Stimulated activated CD8-positive, alpha-beta memory T cell treated with anti-CD3 and anti-CD28 coated beads, Interleukin-4, amount 100 ng/mL, for 1 hour (primary cell): ENCODE measurements at places on chromosomes 13 and 19.

GRCh38 chr13:71758828-71759227, 108.2 kb downstream of the DACH1 start:
- DNase-seq = no peak

DNA sequence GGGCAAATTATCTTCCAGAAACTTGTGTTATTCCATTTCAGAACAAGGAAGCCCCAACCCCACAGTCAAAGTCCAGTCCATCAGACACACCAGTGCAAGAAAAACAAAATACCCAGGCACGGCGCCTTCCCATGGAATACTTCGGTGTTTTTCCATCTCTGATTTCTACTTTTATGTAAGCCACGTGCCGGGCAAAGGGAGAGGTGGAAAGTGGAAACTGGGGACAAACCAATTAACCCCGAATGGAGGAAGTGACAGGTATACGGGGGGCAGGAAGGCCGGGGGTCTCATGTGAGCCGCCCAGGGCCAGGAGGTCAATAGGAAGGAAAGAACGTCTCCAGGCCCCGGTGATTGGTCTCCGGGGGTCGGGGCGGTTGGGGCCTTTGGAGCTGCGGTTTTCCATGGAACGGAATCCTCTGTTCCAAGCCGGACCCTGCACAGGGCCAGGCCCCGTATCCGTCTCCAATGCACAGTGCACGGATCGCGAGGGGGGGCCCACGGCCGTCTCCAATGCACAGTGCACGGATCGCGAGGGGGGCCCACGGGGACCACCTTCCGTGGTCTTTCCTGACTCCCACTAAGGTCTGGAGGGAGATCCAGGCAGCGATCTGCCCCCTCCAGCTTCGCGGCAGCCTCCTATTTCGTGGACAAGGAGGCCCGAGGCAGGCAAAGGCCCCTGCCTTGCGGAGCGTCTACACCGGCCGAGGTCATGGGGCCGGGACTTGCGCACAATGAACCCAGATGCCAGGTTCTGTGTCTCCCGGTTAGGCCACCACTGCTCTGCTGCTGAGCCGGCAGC, 79.7 kb downstream of the GADD45B start:
- DNase-seq = no peak

DNA sequence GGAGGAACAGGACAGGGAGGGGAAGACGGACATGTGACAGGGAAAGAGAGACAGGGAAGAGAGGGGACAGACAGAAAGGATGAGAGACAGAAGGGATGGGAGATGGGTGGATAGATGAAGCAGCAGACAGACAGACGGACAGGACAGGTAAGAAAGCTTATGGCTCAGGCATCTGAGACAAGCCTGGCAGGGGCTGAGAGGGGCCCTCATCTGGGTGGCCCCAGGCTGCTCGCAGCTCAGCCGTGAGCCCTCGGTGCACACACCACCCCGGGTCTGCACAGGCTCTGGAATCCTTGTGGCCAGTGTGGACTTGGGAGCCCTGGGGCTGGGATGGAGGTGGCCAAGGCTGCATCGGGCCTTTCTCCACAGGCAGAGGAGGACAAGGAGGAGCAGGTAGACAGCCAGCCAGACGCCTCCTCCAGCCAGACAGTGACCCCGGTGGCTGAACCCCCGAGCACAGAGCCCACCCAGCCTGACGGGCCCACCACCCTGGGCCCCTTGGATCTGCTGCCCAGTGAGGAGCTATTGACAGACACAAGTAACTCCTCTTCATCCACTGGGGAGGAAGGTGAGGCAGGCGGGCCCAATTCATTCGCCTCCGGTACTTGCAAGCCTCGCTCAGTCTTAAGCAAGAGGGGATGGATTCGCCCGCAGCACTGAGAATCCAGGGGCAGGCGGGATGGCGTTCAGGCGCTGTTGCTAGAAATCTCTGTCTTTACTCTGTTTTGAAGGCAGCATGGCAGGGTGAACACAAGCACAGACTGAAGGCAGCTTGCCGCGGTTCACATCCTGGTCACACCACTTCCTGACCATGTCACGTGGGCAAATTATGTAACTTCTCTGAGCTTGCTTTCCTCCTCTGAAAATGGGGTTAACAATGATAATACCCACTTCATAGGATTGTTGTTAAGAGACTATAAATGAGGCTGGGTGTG, 14.0 kb downstream of the GRAMD1A start:
- DNase-seq = no peak

DNA sequence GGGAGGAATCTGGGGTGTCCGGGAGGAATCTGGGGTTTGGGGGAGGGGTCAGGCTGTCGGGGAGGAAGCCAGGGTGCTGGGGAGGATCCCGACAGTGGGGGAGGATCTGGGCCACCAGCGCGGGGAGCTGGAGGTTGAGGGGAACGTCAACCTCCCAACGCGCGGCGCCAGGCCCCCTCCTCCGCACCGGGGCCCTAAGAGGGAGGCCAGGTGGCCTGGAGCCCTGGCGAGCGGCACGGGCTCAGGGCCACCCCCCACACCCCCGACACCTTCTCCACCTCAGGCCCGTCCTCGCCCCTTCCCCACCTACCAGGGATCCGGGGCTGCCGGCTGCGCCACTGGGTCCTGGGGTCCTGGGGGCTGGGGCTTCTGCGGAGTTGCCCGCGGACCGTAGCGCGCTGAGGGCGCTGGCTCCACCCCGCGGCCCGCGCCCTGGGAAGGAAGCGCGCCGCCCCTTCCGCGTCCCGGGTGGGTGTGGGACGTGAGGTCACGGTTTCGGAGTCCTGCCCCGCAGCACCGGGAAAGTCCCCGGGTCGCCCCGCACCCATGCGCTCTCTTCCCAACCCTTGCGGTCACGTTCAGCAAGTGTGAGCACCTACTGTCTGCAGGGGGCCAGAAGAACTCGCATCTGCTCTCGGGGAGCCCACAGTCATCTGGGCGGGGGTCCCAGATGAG, at the start of gene TICAM1:
TSS of gene TICAM1 (minus strand) at position 409 of the 675 bp plus-strand sequence. CDS start 13,335 bp downstream, outside the sequence.
- peak; percentile 35 for DNase-seq

DNA sequence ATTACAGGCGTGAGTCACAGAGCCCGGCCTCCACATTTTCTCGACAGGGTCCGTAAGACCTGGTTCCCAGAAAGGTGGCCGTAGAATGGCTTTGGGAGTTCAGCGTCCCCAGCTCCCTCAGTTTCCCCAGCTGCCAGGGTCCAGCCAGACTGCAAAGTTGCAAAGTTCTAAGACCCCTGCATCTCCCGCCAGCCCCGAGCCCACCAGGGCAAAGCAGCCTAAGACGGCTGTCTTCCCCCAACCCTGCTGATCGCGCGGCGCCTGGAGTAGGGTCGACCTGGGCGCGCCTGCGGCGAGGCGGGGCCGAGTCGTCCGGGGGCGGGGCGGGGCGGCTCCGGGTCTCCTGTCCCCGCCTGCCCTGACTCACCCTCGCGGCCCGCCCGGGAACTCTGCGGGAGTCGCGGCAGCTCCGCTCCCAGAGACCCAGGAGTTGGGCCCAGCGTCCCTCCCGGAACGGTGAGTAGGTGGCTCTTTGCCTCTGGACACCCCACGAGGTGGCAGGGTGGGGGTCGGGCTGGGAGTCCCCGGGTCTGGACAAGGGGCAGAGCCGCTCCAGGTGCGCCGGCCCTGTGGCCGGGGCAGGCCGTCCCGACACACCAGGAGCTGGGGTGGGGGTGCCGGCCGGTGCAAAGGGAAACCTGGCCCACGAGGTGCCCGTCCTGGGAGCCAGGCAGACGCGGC, at the start of gene LRRC8E:
TSS of gene LRRC8E (plus strand) at position 366 of the 681 bp plus-strand sequence. CDS start 7,094 bp downstream, outside the sequence.
- no peak for DNase-seq

- no peak for DNase-seq
Measured at GRCh38 chr19:40954573-40954972, 36.5 kb upstream of the CYP2B6 start.

DNA sequence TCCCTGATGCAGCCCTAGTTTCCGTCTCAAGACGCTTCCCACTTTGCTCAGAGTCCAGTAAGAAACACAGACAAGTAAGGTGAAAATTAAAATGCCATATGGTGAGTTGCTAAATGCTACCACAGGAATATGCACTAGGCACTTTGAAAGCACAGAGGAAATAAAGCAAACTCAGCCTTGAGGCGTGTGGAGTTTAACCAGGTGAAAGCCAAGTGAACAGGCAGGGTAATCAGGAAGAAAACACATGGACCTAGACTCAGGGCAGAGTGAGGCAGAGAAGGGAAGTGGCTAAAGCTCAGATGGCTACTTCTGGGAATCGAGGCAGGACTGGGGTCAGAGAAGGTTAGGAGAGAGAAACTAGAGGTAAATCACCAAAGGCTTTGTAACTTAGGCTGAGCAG, 5.4 kb upstream of the UBL3 start:
- DNase-seq = no peak

DNA sequence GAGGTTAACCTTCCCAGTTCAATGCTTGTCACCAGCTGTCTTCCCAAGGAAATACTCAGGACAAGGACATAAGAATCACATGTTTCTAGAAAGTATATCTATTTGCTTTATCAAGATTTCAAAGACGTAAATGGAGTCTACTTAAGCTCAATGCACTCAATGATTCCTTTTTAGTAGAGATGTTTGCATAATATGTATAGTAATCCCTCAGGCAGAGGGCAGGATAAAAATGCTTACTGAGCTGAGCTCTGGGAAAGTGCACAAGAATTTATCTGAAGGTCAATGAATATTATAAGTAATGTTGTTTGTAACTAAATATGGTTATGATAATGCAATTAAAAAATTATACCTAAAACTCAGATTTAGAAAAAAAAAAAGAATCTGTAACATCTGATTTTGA, 1309.4 kb upstream of the SLC10A2 start:
- DNase-seq = no peak

GRCh38 chr13:46132109-46132508, 27.3 kb upstream of the CPB2 start:
- no peak for DNase-seq

DNA sequence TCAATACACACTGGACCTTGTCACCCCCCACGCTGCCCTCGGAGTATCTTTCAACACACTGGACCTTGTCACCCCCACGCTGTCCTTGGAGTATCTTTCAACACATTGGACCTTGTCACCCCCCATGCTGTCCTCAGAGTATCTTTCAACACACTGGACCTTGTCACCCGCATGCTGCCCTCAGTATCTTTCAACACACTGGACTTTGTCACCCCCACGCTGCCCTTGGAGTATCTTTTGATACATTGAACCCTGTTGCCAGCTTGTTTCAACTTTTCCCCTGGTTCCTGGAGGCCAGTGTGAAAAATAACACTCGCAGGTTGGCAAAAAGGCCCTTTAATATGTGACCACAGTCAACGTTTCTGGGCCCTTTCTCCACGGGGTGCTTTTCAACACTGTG, 247.8 kb downstream of the TEX29 start:
- no peak for DNase-seq

- peak; percentile 56 for DNase-seq
Measured at GRCh38 chr19:48152551-48152950, 17.6 kb downstream of the LIG1 start.

DNA sequence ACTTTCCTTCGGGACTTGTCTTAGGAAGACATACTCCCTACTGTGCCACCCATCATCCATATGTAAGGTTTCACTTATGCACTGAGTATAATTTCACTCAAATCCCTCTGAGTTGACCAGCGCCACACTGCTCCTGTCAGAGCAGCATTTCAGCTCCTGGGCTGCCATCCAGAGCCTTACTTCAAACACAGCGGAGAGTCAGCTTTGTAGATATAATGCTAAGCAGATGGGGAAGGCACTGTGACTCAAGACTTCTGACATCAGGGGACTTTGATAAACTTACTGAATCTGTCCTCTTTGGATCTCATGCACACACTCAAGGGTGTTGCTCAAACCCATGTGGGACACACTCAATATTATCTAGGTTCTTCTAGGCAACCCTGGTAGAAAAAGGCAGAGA, 34.9 kb downstream of the DOCK9 start:
- no peak for DNase-seq

DNA sequence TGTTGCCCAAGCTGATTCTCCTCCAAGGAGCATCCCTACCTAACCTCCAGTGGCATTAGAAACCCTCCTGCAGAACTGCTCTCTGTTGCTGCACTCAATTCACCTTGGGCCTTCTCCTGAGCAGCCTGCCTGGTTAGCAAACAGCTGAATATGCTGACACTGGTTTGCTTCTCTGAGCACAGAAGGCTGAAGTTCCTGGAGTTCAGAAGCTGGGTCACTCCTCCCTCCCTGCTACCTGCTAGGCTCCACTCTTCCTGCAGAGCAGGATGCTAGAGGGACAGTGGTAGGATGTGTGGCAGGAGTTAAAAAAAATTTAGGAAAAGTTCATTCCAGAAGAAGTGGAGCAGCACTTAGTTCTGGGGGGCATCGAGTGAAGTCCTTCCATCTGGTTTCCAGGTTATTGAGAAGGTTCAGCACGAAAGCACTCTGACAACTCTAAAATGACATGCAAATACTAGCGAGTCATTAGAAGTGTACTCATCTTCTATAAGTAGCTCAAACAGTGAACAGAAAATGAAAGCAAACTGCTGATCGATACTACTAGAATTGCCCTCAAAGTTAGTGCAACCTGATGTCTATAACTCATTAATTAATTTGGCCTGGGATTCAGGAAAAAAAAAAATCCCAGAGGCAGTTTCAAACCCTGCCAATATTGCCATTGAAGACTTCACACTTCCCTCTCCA, 293.7 kb downstream of the POU4F1 start:
- no peak for DNase-seq

GRCh38 chr13:101717353-101717752, 264.9 kb downstream of the ITGBL1 start:
- no peak for DNase-seq

DNA sequence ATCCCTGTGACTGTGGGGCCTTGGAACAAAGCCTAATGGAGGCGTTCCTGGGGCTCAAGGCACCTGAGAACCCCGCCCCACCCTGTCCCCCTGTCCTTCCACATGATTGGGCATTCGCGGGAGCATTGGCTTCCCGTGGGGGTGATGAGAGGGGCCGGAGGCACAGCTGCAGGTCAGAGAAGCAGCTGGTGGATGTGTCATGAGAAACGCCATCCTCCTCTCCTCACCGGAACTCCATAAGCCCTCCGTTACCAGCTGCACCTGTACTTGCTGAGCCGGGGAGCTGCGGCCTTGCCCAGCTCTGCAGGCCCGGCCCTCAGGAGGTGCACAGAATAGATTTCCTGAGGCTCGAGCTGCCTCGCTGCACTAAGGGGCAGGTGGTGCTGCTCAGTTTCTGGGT, 42.0 kb downstream of the CAPN12 start:
- DNase-seq = no peak

- no peak for DNase-seq
Measured at GRCh38 chr19:7772752-7773291, 9.8 kb downstream of the CLEC4M start.

GRCh38 chr19:38678217-38678890, 30.9 kb downstream of the ACTN4 start:
- no peak for DNase-seq

DNA sequence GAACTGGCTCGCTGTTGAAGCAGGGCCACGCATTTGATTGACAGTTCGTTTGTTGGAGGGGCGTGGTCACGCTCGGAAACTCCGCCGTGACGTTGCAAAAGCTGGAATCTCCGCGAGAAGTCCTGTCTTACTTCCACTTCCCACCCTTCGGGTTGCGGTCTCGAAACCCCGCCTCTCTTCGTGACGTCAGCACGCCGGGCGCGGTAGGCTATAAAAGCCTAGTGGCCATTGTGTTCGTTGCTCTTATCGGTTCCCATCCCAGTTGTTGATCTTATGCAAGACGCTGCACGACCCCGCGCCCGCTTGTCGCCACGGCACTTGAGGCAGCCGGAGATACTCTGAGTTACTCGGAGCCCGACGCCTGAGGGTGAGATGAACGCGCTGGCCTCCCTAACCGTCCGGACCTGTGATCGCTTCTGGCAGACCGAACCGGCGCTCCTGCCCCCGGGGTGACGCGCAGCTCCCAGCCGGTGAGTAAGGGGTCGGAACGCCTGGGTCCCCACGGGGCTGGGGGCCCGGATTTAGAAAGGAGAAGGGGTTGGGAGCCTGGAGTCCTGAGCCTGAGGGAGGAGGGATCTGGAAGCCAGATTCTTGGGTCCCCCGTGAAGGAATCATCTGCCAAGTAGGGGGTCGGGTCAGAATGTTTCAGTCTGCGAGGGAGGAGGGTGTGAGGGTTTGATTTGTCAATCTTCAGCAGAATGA, at the start of gene PPP1R15A:
TSS of gene PPP1R15A (plus strand) at position 240 of the 702 bp plus-strand sequence. CDS start 813 bp downstream, outside the sequence.
- peak; percentile 98 for DNase-seq
